ENCODE measurements at places on chromosomes 4 and X.

DNA sequence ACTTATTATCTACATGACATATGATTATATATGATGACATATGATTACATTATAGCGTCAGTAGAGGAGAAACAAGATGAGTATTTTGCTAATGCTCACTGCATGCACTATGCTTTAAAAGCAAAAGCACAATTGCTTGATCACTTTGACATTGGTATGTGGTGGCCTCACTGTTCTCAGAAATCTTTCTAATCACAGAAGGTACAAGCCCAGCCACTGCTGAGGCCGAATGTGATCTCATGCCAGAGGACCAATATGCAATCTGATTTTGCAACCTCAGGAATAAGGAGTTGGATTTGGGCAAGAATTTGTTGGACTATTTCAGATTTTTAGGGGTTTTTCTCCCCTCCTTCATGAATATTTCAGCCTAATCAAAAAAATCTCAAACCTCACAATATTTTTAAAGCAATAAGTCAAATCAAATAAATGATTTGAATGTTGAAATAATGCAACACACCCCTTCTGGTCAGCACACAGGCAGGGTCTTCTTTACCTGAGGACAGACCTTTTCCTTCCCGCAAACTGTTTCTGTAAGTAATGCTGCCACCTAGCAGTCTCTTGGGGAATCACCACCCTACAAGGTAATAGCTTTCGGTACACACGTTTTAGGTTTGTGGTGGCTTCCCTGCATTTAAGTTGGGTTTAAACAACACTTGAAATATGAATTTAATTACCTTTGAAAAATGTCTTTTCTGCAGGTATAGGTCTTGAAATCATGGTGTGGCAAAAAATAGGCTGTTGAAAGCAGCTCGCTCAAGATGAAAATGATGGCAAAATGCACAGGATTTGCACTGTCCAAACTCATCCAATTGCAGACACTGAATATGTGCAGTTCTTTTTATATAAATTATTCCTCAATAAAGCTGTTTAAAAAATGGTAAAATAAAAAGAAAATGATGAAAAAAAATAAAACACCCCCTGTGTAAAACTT is 4.8 kb upstream of the CXCL13 start:
- DNase-seq: no peak

DNA sequence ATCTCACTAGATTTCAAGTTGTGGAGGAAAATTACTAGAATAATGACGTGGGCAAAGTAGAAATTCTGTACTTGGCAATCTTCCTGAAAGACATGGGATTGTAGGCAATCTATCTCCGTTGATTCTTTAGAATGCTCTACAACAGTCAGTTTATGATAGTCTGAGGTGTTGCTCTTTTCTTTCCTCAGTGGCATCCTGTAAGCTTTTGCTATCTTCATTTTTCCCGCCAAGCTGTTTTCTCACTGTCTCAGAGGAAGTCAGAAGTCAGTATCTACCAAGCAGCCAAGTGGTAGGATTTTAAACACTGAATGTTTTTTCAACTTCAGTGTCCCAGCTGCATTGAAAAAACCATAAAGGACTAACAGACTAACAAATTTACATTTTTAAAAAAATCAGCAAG is 23.7 kb downstream of the PCDH7 start:
- no peak for DNase-seq

DNA sequence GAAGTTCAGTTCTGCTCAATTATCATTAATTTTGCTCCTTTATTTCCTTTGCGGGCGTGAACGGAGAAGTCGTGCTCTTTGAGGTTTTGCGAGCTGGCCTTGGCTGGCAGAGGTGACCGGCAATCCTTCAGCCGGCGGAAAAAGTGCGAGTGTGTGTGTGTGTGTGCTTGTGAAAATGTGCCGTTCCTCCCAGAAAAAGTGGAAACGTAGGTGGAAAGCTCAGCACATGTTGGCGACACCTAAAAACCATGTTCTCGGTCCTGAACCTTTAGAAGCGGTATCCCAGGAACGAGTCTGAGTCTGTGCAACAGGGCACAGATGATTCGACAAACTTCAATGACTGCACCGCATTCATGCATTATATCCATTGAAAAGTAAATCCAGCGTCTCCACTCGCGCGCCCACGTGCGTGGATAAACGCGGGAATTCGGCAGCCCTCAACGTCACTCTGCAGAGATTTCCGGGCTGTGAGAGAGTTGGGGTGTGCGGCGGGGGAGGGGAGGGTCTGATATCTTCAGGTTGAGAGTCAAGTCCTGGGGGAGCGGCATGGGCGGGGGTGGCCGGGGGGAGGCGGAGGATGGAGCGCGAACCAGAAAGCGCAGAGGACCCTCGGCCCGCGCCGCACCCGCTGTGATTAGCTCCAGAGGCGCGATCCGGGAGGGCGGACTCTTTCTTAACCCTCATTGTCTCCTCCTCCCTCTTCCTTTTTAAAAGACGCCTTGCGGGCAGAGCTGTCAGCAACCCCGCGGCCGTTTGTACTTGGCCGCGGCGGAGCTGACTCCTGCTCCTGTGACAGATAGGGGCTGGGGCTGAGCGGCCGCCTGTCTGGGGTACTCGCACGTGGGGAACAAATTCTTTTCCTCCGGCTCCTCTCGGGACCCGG is at the start of gene SHISA3:
Gene SHISA3, plus strand, starts transcription at position 737 of the 883 bp plus-strand sequence. CDS start 569 bp downstream, outside the sequence.
- no peak for DNase-seq

DNA sequence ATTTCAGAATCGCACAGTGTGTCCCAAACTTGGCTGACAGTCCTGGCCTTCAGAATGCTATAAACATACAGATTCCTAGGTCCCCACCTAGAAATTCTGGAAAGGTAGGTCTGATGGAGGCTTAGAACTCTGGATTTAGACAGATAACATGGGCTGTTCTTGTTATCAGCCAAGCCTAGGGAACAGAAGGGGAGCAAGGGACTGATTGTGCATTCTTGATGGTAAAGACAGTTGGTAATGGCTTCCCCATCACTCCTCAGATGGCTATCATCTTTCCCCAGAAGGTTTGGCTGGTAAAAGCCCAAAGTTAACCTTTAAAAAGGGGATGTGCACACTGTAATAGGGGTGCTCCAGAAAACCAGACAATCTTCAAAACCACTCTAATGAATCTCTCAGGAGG is 35.7 kb downstream of the DIPK2B start:
- DNase-seq: no peak

DNA sequence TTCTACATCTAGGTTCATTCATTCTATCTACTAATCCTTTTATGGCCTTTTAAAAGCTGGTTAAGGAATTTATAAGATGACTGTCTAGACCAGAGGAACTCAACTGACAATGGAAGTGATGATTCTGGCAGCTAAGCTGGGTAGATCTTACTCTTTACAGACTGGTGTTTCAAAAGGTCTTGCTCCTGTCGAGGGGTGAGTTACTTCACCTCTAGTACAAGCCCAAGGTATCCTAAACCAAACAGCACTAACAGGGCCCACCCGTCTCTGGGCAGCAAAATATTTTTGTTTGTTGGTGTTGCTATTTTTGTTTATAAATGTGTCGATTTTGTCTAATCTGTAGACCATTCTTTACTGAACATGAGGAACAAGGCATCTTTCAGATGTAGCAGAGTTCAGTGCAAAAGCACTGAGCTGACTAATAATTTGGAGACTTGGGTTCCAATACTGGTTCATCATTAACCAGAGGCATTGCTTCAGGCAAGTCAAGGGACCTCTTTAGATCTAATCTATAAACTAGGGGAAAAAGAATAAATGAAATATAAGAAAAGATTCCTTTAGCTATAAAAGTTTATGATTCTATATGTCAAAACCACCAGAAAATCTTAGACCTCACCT is 90.3 kb upstream of the FRG1 start:
- no peak for DNase-seq
